ENCODE measurements at places on chromosomes 2 and 18.

GRCh38 chr18:63617049-63617914, 26.8 kb downstream of the SERPINB4 start:
- DNase-seq: peak; percentile 95

- DNase-seq: no peak
Measured at GRCh38 chr18:12442946-12443345, 35.2 kb downstream of the PRELID3A start.

DNA sequence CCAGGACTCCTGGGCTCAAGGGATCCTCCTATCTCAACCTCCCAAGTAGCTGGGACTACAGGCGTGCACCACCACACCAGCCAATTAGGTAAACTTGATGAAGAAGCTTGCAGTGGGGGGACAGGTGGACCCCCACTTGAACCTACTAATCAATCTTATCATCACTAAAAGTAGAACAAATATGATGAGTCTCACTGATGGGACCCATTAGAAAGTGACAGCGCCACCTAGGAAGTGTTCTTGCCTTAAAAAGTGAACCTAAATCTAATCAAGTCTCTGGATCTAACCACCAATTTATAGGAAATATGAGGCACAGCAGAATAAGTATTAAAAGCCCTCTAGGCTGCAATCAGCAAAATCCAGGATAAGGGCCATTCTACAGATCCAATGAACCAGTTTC, 79.2 kb downstream of the BIN1 start:
- DNase-seq: no peak

DNA sequence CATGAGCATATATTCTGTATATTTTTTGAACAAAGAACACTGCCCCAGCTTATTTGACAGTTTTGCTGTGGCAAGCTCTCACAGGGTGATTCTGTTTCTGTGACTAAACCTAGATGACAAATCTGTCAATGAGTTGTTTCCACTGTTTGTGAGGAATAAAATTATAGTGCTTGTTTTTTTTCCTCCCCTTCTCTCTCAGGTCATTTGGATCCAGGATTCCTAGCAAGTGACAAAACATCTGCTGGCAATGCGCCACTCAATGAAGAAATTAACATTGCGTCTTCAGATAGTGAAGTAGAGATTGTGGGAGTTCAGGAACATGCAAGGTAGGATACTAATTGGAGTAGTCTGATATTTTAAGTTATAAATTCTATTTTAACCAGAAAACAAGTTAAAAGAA, 149.3 kb downstream of the HAUS1 start:
- no peak for DNase-seq

DNA sequence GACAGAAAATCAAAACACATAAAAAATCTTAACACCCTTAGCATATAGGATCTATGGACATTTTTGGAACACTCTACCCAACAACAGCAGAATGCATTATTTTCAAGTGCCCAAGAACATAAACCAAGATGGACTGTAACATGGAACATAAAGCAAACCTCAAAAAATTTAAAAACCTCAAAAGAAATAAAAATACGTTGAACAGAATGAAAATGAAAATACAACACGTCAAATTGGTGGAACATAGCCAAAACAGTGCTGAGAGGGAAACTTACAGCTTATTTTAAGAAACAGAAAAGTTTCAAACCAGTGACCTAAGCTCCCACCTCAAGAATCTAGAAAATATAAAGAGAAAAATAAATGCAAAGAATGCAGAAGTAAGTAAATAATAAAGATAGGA, 58.3 kb upstream of the BCL2L11 start:
- no peak for DNase-seq

DNA sequence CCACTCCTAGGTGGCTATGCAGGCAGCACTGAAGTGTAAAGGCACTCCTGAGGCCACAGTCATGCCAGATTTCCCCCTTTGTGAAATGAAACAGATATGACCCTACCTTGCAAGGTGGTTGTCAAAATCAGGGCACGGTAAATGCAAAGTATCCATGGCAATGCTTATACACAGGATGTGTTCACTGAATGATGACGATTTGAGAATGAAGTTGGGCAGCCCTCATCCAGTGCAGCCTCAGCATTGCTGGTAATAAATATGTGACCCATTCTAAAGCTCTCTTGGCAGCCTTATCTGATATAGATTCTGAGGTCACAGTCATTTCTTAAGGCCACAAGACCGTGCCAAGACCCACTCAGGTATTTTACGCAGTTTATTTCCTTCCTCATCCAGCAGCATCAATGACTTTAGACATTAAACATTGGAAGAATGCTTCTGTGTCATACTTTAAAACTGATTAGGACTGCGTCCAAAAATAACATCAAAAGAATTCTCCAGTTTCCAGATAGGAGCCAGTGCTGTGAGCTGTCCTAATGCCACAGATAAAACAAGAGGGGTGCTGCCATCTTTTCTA, 125.5 kb upstream of the SERTAD2 start:
- DNase-seq: no peak

DNA sequence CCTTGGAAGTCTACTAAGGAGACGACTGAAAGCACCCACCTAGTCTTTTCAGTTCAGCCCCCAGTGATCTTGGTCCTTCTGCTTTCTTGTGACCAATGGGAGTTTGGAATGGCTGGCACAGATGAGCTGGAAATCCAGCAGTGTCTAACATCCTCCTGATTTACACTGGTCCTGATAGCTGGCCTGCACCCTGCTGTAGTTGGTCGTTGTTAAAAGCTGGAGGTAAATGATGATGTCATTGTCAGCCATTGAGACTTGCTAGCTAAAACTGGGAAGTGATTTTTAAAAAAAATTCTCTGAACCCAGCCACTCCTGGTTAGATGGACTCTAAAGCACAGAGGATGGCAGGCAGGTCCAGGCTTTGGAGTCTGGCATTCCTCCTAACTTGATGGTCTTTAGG, 19.3 kb downstream of the CCT7 start:
- no peak for DNase-seq

DNA sequence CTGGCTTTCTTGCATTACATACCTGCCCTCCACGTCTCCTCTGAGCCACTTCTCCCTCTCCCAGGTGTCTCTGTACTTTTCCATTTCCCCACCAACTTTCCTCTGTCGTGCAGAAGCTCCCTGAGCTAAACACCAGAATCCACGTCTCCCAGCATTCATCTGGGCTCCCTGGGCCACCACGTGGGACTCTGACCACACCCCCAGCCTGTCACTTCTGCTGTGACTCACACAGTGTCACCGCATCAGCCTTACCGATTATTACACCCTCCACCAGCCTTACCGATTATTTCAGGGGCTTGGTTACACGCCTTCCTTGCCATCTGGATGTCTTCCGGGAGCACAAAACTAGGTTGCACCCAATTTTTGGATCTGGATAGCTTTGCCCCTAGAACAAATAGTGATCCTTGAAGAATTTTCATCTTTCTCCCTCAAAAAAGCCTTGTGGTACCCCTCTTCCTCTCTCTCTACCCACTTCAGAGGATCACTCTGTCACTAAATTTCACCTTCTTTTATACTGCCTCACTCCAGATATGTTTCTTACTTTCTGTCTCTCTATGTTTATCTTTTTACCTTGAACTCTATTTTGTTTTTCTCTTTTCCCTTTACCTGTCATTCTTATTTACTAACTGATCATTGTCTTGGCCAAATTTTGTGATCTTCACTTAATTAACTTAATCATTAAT, 136.9 kb upstream of the CAB39 start:
- no peak for DNase-seq

DNA sequence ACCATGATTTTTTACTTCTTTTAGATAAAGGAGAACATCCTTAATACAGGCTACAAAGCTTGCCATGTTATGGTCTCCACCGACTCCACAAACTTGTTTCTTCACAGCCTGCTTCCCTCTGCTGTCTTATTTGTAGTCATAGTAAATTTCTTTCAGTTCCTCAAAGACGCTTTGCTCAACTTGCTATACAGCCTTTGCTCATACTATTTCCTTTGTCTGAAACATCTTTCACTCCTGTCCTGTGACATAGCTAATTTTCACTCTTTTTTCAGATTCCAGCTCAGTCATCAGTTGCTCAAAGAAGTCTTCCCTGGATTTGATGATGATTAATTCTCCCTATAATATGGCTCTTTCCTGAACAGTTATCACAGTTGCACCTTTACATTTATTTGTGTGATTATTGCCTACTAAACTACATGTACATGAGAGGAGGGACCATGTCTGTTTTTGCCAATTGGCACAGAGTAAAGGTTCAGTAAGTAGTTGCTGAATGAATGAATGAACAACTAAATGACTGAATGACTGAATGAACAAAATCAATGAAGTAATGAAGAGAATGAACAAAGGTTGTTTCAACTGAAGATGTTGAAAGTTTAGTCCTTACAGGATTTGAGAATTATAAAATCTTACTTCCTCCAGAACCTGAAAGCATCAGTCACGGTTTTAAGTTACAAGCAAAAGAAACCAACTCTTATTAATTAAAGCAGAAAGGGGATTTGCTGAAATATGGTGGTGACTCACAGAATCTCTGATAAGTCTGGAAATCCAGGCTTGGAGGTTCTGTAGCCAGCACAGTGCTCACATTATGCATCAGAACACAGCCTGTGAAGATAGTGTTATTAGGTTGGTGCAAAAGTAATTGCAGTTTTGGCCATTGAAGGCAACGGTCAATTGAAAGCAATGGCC, 186.4 kb upstream of the FAM98A start:
- no peak for DNase-seq

DNA sequence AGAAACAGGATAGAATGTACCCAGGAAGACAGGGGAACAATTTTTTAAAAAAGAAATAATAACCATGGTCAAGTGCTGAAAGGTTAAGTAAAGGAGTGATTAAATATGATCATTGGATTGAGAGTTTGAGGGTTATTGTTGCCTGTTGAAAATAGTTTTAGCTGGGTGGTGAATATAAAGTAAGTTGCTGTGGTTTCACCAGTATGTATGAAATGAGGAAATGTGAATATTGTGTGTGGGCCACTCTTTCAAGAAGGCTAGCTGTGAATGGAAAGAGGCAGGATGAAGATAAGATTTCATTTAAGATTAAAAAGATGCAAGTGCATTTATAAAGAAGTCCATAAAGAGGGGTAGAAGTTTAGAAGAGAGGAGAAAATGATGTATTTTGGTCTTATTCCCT, 53.8 kb downstream of the GULP1 start:
- no peak for DNase-seq

DNA sequence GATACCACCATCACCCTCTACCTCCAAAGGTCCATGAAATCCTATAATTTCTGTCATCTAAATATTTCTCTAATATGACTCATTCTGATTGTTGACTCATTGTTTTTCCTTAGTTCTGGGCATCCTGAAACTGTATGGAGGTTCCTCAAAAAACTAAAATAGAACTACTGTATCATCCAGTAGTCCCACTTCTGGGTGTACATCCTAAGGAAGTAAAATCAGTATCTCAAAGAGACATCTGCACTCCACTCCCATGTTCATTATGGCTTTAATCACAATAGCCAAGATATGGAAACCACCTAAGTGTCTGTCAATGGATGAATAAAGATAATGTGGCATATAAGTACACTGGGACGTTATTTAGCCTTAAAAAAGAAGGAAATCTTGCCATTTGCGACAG, 125.8 kb upstream of the MYO3B start:
- DNase-seq: no peak

- no peak for DNase-seq
Measured at GRCh38 chr2:70674636-70675430, 93.2 kb downstream of the ADD2 start.
